T-helper 17 cell (primary cell): ENCODE measurements at places on chromosomes 16 and 17.

GRCh38 chr16:77939968-77940367, 82.4 kb upstream of the CLEC3A start:
- DNase-seq: no peak

DNA sequence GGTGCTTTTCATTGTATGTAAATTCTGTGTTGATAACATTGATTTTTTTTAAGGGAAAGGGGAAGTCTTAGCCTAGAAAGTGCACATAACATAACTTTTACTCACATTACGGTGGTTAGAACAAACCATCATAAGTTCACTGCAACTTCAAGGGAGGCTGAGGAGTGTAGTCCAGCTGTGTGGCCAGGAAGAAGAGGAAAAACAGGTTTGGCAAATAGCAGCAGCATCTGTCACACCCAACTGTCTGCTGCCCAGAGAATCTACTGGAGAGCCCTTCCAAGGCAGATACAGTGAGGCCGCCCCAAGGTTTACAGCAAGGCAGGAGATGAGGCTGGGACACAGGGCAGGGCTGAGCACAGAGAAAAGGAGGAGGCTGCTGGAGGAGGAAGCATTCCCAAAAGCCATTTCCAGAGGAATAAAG, 60.6 kb downstream of the AIPL1 start:
- DNase-seq: no peak

GRCh38 chr17:44942456-44942855, 5.1 kb downstream of the KIF18B start:
- no peak for DNase-seq

DNA sequence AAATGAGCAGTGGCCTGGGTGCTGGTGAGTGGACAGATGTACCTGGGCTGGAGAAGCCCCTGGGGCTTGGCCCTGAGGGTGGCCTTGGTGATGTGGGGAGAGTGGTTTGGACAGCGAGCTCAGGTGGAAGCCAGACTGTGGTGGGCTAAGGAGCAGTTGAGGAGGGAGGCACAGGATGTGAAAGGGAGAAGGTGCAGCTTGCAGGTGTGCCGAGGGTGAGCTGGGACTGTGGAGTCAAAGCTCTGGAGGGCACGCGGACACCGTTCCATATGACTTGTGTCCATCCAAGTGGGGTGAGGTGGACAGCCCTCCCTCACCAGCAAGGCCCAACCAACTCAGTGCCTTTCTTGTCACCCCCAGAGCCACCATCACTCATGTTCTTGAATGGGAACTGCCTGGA, 170.8 kb upstream of the ZNF267 start:
- no peak for DNase-seq

- DNase-seq: no peak
Observed at GRCh38 chr17:68972119-68972704, 17.0 kb upstream of the ABCA8 start.

DNA sequence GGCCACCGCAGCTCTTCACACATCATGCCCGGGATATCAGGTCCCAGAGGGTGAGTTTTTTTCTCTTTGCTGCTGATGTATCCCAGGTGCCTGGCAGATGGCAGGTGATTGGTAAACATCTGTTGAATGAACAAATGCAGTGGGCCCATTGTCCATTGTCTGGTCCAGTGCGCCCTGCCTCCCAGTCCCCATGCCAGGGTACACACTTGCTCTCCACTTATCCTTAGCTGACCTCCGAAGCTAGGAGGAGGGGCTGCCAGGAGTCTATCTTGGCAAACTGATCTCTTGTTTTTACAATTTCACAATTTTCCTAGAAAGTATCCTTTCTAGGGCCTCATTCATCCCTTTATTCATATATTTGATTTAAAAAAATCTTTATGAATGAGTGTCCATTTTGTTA, 196.0 kb downstream of the RAB11FIP4 start:
- DNase-seq: no peak

GRCh38 chr17:17170346-17170985, 35.7 kb downstream of the PLD6 start:
- no peak for DNase-seq

GRCh38 chr17:65783845-65784334, 222.4 kb upstream of the AXIN2 start:
- no peak for DNase-seq

DNA sequence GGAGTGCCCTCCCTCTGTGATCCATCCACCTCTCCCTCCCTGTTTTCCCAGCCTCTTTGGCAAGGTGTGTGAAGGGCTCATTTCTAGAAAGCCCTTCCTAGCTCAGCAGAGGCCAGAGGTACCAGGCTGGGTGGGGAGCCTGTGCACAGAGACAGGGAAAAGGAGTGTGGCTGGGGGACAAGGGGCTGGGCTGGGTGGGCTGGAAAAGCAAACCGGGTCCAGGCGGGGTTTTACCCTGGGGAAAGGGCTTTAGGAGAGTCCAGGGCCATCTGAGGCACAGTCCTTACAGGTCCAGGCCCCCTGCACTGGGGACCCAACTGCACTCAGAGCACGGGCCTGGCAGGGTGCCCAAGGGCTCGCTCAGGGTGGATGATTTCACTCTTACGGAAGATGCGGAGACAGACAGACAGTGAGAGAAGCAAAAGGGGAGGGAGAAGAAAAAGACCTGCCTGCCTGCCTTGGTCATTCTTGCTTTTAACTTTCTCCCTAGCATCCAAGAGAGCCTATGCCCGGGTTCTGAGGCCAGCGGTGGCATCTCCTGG, 7.0 kb downstream of the CRHR1 start:
- DNase-seq: no peak

- DNase-seq: no peak
Observed at GRCh38 chr16:12747827-12748226, 55.9 kb downstream of the CPPED1 start.

DNA sequence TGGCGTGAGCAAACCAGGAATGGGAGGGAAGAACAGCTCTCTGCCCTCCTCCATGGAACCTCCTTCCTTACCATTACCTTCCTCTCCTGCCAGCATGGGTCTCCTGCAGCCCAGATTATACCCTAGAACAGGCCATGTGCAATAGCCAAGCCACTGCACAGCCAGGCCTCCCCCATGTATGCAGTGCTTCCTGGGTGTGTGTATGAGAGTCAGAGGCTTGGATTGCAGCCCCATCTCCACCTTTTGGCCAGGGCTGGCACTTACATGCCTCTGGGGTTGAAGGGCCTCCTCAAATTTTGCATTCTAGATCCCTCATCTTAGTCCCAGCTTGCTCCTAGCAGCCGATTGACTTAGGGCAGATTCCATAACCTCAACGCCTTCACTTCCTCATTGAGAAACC, 133.7 kb downstream of the GSG1L start:
- DNase-seq: no peak

GRCh38 chr17:65696739-65697394, 135.4 kb upstream of the AXIN2 start:
- DNase-seq: no peak

DNA sequence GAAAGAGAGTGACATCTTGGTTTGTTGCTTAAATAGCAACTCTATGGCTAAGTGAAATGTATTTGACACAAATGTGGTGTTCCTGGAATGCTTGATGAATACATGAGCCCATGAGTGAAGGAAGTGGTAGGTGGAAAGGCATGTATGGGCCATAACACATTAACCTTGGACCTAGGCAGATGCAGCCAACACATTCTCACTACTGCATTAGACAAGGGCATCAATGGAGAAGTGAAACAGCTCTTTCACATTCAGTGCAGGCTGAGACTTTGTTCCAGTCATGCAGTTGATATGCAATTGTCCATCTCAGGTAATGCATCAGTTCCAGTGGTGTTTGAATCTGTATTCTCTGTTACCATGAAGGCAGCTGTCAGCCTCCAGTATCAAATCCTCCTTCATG, 133.6 kb downstream of the HS3ST3B1 start:
- no peak for DNase-seq

DNA sequence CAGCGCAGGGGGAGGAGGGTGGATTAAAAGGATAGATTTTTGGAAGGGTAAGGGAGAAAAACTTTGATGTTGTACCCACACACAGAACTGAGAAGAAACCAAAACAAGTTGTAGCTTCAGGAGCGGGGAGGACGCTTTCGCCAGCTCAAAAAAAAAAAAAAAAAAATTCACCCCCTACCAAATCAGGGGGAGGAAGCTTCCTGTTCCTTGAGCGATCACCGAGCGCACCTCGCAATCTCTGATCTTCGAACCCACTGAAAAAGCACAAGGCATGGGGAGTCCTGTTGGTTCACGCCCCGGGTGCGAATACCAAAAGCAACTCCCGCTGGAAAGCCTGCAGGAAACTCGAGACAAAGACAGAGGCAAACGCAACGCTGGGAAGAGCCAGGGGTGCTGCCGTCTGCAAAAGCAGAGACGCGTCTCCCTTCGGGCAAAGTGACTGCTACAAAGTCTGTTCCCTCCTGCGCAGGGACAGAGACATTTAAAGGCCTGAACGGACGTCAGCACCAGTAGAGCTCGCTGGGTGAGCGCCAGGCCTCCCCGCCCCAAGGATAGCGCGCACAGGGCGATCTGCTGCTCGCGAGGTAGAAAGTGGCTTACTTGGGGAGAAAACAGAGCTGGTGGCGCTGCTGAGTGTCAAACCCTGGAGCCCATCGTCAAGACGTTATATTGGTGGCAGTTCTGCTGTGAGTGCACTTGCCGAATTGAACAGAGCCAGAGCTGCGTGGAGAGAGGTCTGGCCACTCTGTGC, 190.4 kb downstream of the USP22 start:
- DNase-seq: no peak

DNA sequence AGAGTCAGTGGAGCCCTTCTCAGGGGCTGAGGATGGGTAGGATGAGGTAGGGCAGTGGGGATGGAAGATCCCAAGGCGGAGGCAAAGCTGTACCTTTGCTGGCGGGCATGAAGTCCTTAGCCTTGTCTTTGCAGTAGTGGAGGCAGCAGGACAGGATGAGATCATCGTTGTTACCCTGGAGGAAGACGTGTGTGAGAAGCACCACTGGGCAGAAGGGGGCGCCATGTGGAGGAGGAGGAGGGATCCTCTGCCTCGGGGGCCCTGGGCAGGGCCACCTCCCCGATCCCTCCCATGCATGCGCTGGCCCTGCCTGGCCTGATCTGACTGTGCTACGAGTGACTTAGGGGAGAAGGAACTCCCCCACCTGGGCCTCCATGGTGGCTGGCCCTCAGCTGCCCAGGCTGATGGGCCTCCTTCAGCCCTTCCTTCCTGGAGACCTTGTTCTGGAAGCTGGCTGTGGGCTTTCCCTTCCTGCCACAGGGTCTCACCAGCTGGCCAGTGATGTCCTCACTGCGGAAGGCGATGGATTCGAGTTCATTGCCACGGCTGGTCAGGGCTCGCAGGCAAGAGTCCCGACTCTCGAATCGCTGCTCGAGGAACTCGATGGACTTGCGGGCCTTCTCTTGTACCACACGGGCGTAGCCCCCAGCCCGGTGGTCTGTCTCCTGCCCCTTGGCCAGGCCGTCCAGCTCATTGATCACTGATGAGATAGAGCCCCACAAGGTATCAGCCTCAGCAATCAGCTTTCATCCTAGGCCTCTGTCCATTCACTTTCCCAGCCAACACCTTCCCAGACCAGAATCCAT, 10.3 kb downstream of the HIC1 start:
- DNase-seq: no peak

DNA sequence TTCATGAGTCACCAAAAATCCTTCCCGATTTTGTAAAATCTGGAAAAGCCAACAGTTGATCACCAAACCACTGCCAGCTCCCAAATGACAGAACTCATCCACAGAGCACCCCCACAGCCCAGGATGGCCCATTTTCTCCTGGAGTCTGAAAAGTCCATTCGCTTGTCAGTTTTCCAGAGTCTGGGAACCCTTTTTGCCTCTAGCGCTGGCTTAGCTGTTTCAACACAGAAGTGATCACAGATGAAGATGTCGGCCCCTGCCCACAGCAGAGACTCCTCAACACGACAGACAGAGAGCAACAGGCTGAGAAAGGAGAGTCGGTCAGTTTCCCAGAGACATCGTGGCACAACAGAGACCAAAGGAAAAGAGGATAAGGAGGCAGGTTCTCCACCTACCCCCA, 66.4 kb downstream of the NXN start:
- no peak for DNase-seq

GRCh38 chr17:57584050-57584551, 161.0 kb downstream of the CCDC182 start:
- no peak for DNase-seq

GRCh38 chr16:83908798-83909197, 9.9 kb downstream of the MLYCD start:
- DNase-seq: no peak

GRCh38 chr16:66610111-66610820, 5.8 kb downstream of the CMTM3 start:
- no peak for DNase-seq

DNA sequence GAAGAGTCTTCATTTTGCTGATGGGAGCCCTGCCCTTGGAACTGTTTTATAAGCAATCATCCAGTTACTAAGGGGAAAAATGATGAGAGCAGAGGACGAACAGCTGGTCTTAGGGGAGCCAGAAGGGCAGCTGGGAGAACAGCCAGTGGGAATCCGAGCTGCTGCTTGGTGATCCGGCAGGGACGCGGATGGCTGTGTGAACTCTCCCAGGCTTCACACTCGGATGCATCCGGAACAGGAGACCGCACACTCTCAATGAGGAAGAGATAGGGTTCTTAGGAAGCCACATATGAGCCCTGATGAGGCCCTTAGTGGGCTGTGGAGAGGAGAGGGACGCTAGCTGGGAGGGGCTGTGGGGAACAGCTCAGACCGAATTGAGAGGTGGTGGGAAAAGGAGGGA, 5.0 kb upstream of the CACNG5 start:
- DNase-seq: no peak

DNA sequence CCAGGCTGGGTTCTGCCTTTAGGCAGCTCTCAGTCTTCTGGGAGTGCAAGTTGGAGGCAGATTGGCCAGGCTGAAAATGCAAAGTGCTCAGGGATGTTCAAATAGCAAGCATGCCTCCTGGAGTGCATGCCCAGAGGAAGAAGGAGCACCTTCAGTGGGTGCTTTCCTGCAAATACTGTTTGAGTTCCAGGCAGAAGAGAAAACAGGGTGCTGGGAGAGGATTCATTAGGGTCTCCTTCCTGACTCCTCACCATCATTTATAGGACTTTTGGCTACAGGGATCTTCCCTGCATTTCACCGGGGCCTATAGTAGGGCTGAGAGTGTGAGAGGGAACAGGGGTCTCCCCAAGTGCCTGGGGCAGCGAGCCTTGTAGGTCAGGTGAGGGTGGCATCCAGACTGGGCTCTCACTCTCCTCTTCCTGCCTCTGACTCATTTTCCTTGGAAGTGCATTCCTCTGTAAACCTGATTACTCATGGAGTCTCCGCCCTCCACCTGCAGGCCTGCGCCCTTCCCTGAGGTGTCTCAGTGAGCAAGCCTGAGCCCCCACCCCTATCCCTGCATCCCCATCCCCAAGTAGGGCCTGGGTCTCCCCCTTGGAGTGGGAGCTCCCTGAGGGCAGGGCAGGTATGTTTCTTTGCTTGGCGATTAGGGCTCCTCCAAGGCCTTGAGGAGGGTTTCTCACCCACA, 17.1 kb upstream of the TNS4 start:
- no peak for DNase-seq
